Stimulated activated CD8-positive, alpha-beta memory T cell treated with anti-CD3 and anti-CD28 coated beads, Interleukin-7, amount 100 ng/mL, for 1 hour (primary cell): ENCODE measurements at places on chromosomes 5 and 9.
A peak's percentile ranks its signal among the peaks of the same experiment; 100 is the strongest.

GRCh38 chr5:27009540-27009915 lies 28.9 kb downstream of the CDH9 start:
- no peak for DNase-seq

DNA sequence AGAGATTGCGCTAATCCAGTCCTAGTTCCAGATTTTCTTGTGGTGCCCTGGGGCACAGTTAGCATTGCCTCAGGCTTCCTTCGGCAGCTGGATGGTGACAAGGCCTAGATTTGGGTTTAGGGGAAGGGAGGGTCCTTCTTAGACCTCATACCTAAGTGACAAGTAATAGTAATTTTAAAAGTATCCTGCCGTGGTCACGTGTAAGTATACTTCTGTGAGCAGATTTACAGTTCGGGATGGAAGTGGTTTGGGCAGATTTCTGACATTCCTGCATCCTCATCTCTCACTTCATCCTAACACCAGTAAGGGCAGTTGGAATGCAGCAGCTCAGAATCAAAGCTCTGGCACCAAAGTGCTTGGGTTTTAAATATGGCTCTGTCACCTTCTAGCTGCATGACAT lies 71.6 kb downstream of the LRRC70 start:
- no peak for DNase-seq

- no peak for DNase-seq
Observed at GRCh38 chr5:96687812-96688453, 25.8 kb downstream of the CAST start.

- no peak for DNase-seq
Observed at GRCh38 chr9:83154087-83154736, 91.3 kb upstream of the RASEF start.

- DNase-seq: no peak
Observed at GRCh38 chr5:1439388-1440097, 5.7 kb downstream of the SLC6A3 start.

DNA sequence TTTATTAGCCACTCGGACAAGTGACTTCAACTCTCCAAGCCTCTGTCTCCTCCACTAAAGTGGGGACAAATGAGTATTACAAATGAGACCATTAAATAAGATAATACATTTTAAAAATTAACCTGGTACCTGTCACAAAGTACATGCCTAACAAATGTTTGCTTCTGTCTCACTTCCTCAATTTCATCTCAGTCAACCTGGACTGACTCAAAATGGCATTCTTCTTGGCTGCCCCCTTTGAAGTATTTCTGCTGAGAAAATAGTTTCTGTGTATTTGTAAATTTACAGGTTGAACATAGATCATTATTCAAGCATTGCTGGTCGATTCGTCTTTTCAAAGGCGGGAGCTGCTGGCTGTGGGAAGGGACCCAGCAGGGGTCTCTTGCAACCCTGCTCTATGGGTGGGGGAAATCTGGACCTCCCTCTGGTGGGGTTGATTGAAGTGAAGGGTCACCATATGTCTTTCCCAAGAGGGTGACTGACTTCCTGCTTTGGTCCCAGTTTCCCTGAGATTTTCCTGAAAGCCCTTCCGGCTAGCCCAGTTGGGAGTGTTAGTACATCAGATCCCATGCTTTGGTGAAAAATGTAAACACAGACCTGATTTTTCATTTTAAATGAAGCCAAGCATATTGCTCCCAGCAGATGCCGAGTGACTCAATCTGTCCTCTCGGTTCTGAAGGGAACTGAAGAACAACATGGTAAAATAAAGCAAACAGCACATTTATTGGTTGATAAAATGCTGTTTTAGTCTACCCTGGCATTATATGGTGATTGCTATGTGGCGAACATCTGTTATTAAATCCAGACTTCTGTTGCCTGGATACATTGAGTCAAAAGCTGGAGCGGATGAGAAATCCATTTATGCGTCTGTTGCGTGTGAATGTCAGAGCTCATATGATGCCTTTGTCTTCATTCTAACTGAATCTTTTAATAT lies 73.0 kb downstream of the KCNIP1 start:
- DNase-seq: no peak

DNA sequence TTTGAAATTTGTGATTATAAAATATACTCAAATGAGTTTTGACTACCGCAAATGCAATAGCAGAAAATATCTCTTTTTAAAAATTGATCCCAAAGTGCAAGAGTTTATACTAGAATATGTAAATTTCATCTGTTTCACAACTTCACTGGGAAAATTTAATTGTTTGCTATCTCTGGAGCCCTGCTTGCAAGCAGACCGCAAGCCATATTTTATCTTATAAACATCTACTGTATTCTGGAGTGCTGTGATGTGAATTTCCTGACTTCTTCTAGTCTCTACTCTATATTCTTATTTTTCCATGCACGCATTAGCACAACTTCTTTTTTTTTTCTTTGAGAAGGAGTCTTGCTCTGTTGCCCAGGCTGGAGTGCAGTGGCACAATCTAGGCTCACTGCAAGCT lies 98.7 kb downstream of the DROSHA start:
- DNase-seq: no peak

GRCh38 chr5:117568622-117569021 lies 994.0 kb upstream of the SEMA6A start:
- DNase-seq: no peak

DNA sequence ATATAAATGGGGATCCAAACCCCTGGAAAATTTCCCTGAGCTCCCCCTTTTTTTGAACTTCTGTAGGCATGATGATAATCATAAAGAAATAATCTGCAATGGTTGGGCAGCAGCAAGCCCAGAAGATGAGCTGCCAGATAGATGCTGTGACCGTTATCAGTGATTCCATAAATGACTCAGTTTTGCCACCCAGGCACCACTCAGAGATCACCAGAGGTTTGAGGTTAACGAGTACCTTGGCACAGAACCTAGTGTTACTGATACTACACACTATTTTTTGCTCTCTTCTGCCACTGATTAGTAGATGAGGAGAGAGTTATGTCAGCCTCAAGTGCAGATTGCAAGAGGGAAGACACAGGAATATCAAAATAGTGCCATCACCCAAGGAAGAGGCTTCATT lies 199.3 kb upstream of the PTGER4 start:
- peak; percentile 17 for DNase-seq

- no peak for DNase-seq
Observed at GRCh38 chr9:28134446-28134976, 561.2 kb upstream of the C9orf72 start.

- DNase-seq: no peak
Observed at GRCh38 chr9:125659954-125660353, 47.1 kb downstream of the MAPKAP1 start.

DNA sequence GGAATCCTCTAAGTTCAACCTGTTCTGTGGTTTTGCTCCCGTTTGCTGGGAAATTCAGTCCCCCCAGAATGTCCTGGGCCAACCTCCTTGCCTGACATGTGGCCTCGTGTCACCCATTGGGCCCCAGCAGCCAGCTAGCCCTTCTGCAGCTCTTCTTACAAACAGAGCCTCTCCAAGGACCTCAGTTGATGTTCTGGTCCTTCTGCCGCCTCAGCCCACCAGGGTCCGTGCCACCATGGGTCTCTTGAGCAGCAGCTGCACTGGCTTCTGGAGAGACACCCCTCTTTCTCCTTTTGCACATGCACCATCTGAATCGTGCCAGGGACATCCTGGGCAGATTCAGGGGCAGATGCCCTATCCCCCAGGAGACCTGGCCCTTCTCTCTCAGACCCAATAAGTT lies 85.0 kb downstream of the LMX1B start:
- DNase-seq: no peak

DNA sequence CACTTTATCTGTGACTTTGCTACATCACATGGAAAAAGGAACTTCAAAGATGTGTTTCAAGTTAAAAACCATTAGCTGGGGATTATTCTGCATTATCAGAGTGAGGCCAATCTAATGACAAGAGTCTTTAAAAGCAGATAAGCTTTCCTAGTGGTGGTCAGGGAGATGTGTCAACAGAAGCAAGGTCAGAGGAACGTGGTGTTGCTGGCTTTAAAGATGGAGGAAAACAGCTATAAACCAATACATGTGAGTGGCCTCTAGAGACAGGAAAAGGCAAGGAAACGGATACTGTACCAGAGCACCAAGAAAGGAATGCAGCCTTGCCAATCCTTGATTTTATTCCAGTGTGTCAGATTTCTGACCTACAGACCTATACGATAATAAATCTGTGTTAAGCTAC lies 204.2 kb downstream of the TAF11L14 start:
- DNase-seq: no peak

DNA sequence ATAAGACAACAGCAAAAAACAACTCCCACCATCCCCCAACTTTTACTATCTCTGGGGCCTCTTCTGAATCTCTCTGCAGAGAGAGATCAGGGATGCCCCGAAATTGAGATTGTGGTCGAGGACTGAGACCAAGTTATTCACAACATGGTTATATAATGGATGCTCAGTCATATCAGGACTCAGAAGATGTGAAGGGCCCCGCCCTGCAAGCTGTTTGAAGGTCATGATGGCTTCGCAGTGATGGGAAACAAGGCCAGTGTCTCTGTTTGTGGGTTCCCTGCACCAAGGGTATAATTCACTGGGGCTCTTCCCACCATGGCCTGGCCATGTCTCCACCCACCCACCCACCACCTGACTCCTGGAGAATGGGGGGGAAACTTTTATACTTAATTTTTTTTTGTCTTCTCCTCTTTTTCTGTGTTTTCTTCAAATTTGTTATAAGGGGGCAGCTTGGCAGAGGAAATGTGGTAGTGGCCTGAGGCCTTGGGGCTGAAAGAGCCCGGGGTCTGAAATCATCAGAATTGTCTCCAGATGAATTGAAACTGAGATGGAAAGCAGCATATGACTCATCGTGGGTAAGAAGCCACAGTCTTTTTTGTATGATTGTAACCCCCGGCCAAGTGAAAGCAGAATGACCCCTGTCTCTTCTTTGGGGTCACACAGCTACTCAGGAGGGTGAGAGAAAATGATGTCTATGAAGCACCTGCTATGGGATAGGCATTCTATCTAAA lies 15.0 kb upstream of the TEX48 start:
- DNase-seq: no peak

GRCh38 chr5:132765311-132766019 lies 11.6 kb downstream of the SEPTIN8 start:
- DNase-seq: no peak

DNA sequence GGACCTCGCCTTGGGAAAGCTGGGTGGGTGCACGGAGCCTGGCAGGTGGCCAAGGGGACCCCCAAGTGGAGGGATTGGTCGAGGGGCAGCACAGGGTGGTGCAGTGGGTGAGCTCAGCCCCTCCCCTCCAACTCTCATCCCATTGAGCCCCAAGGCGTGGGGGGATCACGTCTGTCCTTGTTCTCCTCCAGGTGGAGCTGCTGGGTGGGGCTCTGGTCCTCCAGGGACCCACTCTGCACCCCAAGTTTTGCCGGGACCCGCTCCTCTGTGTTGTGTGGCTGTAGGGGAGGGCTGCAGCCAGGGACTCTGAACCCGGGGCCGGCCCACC lies 3.6 kb upstream of the FUT7 start:
- no peak for DNase-seq

DNA sequence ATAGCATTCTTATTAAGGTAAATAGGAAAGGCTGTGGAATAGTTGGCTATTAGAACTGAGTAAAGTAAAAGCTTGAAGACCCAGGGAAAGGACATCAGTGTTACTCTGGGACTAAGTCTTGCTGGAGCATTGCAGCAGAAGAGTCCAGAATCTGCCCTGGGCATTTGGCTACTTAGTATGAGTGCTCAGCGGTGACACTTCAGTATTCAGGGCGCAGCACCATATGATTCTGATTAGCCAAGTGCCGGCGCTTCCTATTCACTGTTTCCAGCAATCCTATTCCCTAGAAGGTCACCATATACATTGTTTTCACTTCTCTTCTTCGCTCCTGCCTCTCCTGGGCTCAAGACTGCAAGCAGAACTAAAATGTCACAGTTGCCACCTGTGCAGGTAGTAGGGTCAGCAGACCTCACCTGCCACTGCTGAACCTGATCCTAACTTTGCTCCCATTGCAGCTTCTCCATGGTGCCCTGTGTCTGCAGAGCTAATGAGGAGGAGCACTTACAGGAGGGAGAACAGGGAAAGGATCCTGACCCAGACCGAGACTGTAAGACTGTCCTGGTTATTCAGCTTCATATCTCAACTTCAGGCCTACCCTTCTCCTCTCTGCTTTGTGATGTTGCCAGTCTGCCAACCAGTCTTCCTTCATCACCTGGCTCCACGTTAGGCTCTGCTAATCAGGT lies 313.6 kb upstream of the PIK3R1 start:
- no peak for DNase-seq

GRCh38 chr5:133685402-133686018 lies 73.2 kb upstream of the FSTL4 start:
- DNase-seq: no peak

DNA sequence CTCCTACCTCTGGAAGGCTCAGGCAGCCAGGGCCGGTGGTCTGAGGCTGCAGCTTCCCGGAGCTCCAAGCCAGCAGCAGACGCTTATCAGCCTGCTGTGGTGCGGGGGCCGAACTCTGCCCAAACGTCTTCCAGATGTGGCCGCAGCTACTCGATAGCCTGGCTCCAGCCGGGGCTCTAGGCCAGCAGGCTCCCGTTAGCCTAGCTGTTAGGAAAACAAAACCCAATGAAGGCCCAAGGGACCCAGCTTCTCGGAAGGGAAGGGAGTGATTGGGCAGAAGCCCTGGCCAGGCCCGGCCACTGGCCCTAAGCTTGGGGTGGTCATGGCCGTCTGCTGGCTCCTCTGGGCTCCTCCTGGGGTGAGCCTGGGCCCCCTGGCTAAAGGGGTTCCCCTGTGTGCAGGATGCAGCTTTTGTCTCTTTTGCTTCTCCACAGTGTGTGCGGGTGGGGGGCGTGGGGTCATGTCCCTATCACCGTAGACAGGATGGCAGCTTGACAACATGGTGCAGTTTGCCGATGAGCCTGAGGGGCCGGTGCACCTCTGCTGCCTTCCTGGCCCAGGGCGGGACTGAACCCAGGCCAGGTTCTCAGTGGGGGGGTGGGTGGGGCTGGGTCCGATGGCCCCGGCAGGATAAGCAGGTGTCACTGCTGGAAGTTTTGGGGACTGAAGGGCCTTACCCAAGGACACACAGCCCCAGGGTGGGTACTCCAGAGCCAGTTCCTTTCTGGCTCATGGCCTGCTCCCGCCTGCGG lies 18.7 kb downstream of the MYMK start:
- DNase-seq: no peak

GRCh38 chr5:19179571-19179970 lies 808.4 kb downstream of the CDH18 start:
- DNase-seq: no peak

DNA sequence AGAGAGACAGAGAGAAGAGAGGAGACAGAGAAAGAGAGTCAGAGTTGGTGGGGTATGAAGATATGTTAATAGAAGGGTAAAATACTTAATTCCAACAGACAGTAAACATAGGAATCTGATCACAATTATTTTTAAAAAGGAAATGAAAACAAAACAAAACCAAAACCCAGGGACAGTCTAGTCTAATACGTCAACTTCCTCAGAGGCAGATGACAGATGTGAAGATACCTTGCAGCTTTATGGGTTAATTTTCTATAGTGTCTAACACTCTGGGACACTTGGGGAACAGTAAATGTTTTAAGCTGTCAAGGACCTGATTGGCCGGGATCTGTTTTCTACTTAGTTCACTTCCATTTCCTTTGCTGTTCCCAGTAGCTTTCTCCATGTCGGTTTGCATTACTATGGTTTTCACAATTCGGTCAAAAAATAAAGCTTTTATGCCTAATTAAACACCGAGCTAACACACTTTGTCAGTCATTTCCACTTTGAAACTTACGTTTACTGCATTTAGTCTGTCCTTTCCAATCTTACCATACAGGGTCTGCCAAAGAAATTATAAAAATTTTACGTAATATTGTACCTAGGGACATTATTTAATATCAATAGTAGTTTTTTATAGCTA lies 216.5 kb downstream of the MCTP1 start:
- DNase-seq: no peak
